ENCODE measurements at places on chromosomes 3 and 15. TPM values are rescaled to one million over a fixed set of nuclear protein-coding genes. Genes with fewer than 3 reads are reported as not detected.

The KPNA1 gene
- total RNA-seq = 67.2 TPM

The STOML1 gene
- total RNA-seq = 5.2 TPM

GRCh38 chr15:48811325-48811958 lies 573 bp upstream of the CEP152 start:
- no peak for DNase-seq

DNA sequence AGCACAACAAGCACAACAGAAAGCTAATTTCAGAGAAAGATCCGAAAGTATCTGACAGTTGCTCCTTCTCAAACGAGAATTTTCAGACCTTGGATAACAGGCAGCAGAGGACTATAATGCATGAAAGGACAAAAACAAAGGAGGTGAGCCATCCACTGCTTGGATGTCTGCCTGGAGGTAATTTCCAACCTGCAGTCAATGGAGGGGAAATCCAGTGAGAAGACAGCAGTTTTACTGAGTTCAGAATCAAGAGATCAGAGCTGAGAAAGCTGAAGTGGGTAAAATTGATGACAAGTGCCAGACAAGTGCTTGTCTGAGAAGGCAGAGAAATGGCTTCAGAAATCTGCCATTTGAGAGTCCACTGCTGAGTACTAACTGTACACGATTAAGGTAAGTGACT lies 22.1 kb downstream of the UBE3A start:
- DNase-seq = no peak

GRCh38 chr3:177498037-177498857 lies 301.0 kb upstream of the TBL1XR1 start:
- DNase-seq = peak; percentile 64

DNA sequence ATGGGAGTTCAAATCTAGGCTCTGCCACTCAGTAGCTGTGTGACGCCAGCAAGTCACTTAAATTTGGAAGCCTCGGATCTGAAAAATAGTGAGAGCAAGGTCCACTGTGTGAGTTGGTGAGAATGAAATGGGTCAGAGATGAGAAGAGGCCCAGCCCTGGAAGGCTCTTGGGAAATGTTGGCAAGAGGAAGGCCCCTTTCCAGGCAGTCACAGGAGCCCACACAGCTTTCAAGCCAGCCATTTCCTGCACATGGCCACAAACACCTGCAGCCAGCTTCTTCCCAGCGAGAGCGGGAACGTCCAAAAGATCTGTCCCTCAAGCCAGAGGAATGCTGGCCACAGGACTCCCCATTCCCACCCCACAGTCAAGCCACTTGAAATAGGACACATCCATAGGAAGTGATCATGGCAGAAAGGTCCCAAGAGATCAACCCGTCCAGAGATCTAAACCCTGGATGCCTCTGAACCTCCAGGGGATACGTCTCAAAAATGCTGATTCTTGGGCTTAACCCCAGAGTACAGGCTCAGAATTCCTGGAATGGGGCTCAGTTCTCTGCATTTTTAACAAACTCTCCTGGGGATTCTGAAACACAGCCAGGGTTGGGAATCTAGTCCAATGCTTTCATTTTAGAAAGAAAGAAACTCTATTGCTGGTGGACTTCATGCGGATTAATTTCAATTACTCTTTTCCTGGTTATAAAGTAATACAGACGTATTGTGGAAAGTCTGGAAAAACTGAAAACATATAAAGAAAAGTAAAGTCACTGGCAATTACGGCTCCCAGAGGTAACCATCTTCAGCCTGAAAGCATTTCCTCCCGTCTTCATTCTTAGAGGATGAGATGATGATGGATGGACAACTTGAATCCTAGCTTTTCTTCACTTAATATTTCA lies 35.9 kb downstream of the NTRK3 start:
- no peak for DNase-seq

- no peak for DNase-seq
Observed at GRCh38 chr3:37037352-37037751, 44.0 kb downstream of the MLH1 start.

Data from H4 (cell line).